ENCODE measurements at places on chromosomes 1 and 21. TPM values are rescaled to one million over a fixed set of nuclear protein-coding genes. Genes with fewer than 3 reads are reported as not detected.

The RGS8 gene
- not detected for total RNA-seq

The CAMK1G gene
- not detected for total RNA-seq

The ETNK2 gene
- total RNA-seq: 12.3 TPM

The CLCA1 gene
- not detected for total RNA-seq

GRCh38 chr21:44892536-44893277 lies 19.2 kb upstream of the PTTG1IP start:
- peak; percentile 88 for DNase-seq

GRCh38 chr1:15153842-15154479 lies 414 bp downstream of the TMEM51 start:
- DNase-seq: peak; percentile 88

DNA sequence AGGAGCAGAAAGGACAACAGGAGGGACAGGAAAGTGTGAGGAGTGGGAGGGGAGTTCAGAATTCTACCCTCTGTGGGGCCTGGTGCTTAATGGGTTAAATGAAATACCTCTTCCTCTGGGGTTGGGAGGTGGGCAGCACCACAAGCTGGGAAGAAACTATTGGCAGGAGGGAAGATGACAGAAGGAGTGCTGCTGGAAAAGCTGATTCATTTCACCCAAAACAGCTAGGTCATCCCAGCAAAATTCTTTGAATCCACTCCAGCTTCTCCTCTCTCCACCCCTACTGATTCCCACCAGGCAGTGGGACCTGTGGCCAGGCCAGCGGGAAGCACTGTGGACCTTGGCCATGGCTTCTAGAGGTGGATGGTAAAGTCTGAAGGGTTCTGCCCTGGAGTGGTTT lies 12.8 kb downstream of the BCAN start:
- DNase-seq: no peak

Data from posterior vena cava (tissue), 2 donors.